Esophagus muscularis mucosa (tissue), 4 donors: ENCODE measurements at places on chromosomes 2 and 18. TPM values are rescaled to one million over a fixed set of nuclear protein-coding genes. Genes with fewer than 3 reads are reported as not detected.

DNA sequence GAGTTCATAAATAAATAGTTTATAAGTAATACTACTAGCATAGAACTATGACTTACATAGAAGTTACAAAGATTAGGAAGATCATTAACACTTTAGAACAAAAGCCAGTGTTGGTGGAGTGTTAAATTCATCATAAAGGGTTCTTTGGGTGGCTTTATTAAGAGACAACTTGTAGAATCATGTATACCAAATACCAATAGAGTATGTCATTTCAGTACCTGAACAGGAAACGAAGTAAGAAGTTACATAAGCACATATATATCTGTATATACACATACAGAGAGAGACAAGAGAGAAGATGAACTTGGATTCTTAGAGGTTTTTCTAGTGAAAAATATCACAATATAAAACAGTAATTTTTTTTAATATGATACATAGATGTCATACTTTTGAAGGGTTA, 82.5 kb upstream of the OTX1 start:
- DNase-seq = no peak

ANKRD62 gene
- not detected for total RNA-seq

- no peak for DNase-seq
These were observed 2.2 kb downstream of the STAMBP start for GRCh38 chr2:73830871-73831401.

AQP12B gene
- total RNA-seq = not detected

DNA sequence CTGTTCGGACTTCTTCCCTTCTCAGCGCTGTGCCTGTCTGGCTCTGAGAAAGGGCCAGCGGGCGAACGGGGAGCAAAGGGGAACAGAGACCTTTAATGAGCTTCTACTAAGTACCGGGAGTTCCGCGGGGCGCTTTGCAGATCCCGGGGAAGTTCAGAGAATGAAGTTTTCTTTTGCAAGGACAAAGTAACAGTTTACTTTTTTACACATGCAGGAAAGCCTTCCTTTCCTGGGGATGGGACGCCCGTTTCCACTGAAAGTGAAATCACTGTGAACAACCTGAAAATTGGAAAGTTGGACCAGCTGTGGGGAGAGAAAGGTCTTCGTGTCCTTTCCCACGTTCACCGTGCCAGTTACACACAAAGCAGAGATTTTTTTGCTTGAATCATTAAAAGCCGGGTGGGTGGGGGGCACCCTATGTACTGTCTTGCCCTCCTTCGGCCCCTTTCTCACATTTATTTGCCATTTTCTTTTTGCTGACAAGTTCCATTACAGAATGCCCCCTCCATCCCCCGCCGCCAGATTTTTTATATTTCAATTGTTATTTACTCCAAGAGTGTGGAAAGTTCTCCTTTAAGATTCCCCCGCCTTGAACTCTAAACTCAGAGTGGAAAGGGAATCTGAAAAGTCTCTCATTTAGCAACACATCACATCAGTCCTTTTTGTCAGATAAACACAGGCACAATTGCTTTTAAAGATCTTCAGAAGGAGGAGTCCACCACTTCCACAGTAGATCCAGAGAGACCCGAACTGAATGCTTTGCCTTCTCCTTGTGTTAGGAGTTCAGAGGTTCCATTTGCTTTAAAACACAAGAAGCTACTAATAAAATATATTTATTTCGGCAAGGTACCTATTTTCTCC, 1.1 kb upstream of the FN1 start:
- DNase-seq = no peak

DNA sequence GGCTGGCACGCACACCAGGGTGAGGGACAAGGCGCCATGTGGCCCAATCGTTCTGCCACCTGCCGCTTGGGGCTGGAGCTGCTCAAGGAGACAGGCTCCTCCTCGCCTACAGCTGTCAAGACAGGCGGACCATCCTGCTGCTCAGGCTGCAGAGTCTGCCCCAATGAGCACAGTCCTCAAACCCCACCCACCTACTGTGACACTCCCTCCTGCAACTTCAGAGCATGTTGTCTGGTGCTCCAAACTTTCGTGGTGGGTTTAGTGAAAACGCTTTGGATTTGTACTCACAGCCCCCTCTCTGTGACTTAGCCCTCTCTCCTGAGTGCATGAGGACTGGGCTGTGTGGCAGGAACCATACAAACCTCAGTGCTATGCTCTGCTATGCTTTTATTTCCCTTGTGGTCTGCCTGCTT, 23.2 kb upstream of the SLC35F6 start:
- DNase-seq = no peak

DNA sequence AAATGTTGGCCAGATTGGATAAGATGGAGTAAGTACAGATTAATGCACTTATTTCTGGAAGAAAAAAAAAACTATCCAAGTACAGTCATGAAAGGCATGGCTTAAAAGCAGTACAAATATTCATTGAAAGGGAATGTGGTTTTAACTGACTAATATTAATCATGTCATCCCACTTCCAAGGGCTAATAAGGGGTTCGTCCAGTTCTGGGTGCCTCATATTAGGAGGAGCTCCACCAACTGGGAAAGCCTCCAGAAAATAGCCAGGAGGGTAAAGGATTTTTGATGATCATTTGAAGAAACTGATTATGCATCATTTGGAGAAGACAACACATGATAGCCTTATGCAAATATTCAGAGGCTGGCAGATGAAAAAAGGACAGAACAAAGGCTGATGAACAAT, 115.2 kb upstream of the ARL5A start:
- DNase-seq = no peak

CRACDL gene
- total RNA-seq = 1.7 TPM

UGT1A10 gene
- total RNA-seq = not detected

ORC4 gene
- 24.5 TPM for total RNA-seq

MYO7B gene
- 0.19 TPM for total RNA-seq

AKAIN1 gene
- total RNA-seq = not detected

DNA sequence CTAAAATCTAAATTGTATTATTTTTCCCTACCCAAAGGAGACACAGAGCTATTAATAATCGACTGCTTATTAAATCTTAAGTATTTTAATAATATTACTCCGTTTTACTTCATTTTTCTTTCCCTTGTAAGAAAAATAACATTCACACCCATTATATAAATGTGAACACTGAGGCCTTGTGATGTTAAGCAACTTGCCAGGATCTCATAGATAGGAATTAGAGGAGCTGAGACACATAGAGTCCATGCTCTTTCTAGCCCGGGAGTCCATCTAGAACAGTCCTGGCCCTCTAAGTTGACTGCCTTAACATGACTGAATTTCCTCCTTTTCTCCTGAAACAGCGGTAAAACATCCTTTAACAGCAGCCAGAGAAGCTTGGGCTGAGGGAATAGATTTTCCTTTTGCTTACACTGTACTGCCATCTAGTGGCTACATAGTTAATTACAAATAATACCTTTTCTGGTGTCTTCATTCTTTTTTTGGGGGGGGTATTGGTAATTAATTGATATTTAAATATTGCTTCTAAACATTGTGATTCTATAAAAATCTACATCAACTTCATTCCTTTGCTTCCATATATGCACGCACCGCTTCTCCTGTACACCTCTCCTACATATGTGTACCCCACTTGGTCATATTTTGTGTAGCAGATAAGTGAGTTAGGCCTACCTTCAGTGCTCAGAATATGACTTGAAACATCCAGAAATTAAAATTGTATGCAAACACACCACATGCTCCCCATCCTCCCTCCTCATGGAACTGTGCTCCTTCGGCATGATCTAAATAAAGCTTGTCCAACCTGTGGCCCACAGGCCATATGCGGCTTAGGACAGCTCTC, 125.8 kb upstream of the HNMT start:
- no peak for DNase-seq

DNA sequence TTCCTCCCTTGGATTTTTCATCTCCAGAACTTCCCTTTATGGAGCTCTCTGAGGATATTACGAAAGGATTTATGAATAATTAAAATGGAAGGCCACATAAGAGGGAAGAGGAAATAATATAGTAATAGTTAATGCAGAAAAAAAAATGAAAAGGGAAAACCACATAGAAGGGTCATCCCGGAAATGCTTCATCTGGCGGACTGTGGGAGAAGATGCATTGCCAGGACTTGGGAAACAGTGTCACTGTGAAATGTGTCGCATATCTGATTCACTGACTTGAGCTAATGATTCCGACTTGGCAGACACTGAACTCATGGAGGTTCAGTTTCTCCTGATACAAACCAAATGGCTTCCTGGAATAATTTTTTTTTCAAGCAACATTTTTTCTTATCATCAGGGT, 129.9 kb upstream of the RMP24 start:
- no peak for DNase-seq

DNA sequence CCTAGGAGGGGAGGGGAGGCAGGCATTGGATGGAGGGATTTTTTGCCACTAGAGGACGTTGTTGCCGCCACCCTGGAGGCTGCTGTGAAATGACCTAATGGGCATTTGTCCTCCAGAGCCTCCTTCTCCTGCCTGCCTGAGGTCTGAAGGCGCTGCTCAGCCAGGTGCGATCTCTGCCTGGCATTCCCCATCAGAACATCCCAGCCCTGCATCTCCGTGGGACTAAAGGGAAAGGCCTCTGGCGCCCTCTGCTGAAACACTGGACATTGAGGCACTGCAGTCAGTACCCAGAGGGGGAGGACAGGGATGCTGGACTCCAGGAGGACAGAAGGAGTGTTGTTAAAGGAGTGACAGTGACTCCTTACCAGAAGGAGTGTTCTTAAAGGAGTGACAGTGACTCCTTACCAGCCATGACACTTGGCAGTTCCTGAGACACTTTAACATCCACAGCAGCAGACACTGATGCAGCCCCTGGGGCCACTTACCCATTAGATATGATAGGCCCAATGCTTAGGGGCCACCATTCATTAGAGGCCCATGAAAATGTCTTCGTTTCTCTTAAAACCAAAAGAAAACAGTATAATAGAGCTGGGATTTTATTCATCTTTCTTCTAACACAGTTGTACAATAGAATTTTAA, 17.0 kb downstream of the THNSL2 start:
- DNase-seq = no peak

GRCh38 chr18:80171054-80171872, 62.2 kb downstream of the ADNP2 start:
- DNase-seq = no peak

GRCh38 chr2:180219491-180219890, 212.4 kb upstream of the CWC22 start:
- DNase-seq = no peak

DNA sequence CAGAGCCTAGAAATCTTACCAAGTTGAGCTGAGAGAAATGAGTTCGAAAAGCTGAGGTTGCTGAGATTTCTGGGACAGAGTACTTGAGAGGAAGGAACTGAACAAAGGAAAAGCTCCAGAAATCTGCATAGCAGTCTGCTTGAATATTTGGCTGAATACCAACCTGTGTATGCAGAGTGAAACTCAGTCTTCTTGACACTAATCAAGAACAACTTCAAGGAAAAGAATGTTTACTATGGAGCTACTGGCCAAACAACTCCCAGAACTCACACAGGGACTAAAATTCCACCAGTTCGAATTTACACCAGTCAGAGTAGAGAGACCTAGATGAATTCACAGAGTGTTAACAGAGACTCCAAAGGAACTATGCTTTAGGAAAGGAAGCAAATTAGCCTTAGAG, 66.5 kb downstream of the USP37 start:
- DNase-seq = no peak

- no peak for DNase-seq
These were observed 334.9 kb downstream of the CYP26B1 start for GRCh38 chr2:71812736-71813135.

DNA sequence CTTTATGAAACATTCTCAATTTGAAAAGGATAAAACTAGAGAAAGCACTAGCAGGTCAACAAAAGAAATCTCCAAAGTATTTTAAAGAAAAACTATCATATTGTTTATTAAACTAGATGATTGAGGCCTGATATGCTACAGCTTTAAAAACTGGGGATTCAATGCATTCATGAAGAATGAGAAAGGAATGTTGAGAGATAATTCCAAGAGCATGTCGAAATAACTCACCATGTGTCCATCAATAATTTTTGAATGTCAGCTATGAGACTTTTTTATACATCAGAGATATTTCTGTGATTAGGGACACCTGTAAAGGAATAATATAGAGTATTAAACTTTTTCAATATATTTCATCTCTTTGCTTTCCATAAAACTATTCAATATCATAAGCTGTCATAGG, 376.9 kb upstream of the REG3G start:
- no peak for DNase-seq

GRCh38 chr2:27091746-27092695, 5.4 kb downstream of the KHK start:
- DNase-seq = no peak

GRCh38 chr2:160299540-160299939, 99.5 kb upstream of the ITGB6 start:
- no peak for DNase-seq

DNA sequence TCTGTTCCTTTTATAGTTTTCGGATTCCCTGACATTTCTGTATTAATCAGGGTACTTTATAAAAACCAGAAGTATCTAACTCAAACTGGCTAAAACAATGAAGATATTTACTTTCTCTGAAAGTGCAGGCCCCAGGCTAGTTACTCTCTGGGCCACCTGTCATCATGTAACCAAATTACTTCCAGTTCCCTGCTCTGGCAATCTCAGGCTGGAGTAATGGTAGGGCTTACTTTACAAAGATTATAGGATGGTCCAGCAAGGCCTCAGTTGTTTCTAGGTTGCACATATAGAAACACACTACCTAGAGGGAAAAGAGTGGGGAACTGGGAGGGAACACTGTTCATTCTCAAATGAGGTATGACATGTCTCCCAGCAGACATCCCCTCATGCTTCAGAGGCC, 74.8 kb downstream of the CHST9 start:
- DNase-seq = no peak

DNA sequence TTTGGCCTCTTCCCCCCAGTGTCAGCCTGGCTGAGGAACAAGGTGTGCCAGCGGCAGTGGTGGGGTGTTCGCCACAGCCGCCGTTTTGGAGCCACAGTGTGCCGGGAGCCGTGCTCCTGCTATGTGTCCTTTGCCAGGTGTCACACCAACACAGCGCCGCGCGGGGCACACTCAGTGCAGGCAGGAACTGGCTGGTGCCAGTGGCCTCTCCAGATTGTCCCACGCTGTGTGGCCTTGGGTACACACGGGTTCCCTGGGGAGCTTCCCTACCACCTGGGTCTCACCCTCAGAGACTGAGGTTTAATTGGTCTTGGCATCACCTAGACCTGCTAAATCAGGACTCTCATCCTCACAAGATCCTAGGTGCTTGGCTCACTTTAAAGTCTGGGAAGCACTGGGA, 171.6 kb downstream of the LDLRAD4 start:
- no peak for DNase-seq
